Mammary epithelial cell (primary cell): ENCODE measurements at places on chromosomes 6 and 20.

GRCh38 chr6:42224222-42225028, 6.8 kb upstream of the MRPS10 start:
- DNase-seq = peak; percentile 94

GRCh38 chr6:3910106-3910663, 61.0 kb downstream of the FAM50B start:
- DNase-seq = no peak

- peak; percentile 3 for DNase-seq
Measured at GRCh38 chr6:101231606-101232235, 161.8 kb upstream of the GRIK2 start.

GRCh38 chr6:26196846-26197635, 109.8 kb downstream of the HFE start:
- peak; percentile 89 for DNase-seq

GRCh38 chr6:100161782-100162365, 167.9 kb upstream of the MCHR2 start:
- no peak for DNase-seq

GRCh38 chr6:37004044-37004980, 1.1 kb upstream of the FGD2 start:
- DNase-seq = no peak

DNA sequence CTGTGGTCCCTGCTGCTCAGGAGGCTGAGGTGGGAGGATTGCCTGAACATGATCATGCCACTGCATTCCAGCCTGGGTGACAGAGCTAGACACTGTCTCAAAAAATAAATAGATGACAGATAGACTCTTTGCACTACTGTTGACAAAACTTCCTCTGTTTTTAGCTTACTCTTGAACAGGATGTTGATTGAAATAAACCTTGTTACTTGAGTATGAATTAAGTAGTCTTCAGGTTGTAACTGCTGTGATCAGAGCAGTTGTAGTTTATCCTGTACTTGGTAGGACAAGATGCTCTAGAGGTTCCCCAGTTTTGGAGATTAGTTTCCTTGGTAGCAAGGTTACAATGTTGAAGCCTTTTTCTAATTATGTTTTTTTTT, 1.5 kb downstream of the GTF3C6 start:
- no peak for DNase-seq

- DNase-seq = no peak
Measured at GRCh38 chr6:4896401-4896800, 107.4 kb downstream of the RPP40 start.

DNA sequence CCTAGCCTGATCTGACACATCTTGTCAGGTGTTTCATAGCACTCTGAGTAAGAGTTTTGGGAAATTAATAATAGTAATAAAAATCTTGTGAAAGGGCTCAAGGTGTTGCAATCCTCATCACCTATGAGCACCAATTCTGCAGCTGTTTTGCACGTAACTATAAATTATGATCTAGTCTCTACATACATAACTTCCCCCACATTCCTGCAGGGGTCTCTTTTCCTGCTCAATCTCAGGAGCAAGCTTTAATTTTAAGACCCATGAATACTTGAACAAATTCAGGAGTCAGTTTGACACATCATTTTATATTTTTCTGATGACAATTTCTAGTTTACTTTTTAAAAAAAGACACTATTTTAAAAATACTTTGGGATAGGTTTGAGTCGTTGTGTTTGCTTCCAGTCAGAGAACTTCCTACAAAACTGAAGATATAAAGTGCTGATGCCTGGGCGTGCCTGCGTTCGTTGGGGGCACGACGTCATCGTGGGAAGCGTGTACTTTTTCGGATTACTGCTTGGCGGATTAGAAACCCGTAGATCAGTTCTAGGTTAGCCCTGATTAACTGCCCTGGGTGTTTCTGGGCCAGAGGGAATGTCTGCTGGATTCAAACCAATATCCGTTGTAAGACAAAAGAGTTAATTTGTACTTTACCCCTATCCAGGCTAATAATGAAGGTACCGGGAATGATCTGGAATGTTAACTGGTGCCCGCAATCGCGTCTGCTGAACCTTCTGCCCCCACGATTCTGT, 1.0 kb upstream of the E2F3 start:
- DNase-seq = peak; percentile 40

GRCh38 chr6:133710826-133711225, 178.1 kb upstream of the TCF21 start:
- DNase-seq = peak; percentile 38

DNA sequence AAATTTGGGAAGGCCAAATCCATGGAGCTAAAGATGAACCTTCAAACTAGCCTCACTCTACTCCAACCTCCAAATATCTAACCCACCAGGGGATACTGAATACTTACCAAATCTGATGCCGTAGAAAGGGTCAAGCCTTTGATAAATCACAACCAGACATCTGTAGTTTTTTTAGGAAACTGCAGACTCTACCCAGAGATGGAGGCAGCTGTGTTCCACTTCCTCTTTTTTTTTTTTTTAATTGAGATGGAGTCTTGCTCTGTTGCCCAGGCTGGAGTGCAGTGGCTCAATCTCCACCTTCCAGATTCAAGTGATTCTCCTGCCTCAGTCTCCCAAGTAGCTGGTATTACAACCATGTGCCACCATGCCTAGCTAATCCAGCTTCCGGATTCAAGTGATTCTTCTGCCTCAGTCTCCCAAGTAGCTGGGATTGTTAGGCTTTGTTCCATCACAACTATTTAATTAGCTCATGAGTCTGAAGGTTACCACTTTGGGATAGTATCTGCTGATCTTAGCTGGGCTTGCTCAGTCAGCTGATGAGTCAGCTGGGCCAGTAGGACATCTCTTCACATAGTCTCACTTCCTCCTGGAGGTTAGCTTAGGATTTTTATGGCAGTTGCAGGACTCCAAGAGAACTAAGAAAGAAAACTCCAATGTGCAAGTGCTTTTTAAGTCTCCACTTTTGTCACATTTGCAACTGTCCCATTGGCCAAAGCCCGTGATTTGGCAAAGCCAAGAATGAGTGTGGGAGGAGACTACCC, 13.3 kb downstream of the FRK start:
- DNase-seq = peak; percentile 57

DNA sequence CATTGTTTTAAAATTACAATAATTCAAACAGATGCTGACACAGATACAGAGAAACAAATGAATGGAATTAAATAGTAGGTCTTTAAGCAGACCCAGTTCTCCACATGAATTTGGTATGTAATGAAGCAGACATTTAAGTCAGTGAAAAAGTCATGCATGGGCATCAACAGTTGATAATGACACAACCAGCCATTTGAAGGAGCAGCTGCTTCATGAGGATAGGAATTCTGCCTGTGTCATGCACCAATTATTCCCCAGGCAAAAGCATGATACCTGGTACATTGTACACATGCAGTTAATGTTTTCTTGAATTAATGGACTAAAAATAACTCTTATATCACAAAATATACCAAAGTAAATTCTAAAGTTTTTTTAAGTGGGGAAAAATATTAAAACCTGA, 11.2 kb upstream of the HEY2 start:
- DNase-seq = no peak

DNA sequence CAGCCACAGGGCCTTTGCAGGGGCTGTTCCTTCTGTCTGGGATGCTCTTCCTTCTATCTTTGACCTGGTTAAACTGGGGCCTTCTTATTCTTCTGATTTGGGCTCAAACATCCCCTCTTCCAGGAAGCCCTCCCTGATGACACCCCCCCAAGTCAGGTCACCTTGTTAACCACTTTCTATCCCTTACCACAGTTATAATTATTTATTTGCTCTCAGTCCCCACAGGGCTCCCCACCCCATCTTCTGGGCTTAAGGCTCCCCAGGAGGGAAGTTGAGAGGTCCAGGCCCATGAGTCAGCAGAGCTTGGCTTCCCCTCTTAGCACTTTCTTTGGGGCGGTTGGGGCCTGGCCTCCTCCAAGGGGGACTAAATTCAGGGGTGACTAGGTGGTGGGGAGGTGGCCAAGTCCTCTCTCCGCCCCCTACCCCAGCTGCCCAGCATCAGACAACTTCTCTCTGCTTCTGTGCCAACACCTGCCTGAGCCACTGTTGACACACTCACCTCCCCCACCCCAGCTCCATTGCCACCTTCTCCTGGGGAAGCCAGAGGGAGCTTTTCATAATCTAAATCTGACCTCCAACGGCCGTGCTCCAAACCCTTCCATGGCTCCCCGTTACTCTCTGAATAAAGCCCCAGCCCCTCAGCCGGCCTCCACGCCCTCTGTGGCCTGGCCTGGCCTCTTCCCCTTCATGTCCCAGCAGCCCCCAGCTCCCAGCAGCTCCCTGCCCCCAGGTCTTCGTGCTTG, 70.0 kb downstream of the CEBPB start:
- DNase-seq = no peak

GRCh38 chr20:31430568-31431115, 9.8 kb upstream of the DEFB123 start:
- no peak for DNase-seq

DNA sequence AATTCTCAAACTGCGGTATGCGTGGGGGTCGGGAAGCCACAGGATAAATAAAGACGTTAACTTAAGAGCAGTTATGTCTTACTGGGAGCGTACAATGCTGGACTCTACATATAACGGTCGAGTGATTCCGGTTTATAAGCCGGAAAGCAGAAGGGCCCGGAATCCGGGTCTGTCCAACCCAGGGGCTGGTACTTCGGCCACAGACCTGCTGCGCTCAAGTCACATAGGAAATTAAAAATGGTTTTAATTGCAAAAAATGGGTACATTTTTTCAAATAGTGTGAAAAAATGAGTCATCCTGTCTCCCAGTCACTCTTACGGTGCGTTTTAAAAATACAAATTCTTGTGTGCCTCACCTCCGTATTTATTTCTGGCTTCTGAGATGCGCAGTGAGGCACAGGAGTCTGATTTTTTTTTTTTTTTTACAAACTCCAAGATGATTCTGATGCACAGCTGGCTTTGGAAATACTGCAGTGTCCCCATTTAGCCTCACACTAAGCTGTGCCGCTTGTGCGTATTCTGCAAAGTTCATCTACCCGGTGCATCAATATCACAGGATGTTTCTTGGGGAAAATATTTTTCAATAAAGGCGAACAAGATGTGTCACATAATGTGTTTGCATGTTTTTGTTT, 1.0 kb downstream of the PCIF1 start:
- DNase-seq = no peak
